Neural crest cell (in vitro differentiated cells): ENCODE measurements at places on chromosomes 7 and 10. TPM values are rescaled to one million over a fixed set of nuclear protein-coding genes. Genes with fewer than 3 reads are reported as not detected.

The SPDYE17 gene
- total RNA-seq: not detected in 2 replicates

The SH2D4B gene
- 0.09 and 0.16 TPM in 2 replicates for total RNA-seq

- DNase-seq: no peak
These were observed 62.4 kb upstream of the WAPL start for GRCh38 chr10:86583983-86584382.

- no peak for DNase-seq
These were observed 89.6 kb downstream of the CACNB2 start for GRCh38 chr10:18229826-18230225.

The PAX4 gene
- total RNA-seq: not detected in 2 replicates

GRCh38 chr7:55912748-55913158, 25.5 kb downstream of the ZNF713 start:
- no peak for DNase-seq

DNA sequence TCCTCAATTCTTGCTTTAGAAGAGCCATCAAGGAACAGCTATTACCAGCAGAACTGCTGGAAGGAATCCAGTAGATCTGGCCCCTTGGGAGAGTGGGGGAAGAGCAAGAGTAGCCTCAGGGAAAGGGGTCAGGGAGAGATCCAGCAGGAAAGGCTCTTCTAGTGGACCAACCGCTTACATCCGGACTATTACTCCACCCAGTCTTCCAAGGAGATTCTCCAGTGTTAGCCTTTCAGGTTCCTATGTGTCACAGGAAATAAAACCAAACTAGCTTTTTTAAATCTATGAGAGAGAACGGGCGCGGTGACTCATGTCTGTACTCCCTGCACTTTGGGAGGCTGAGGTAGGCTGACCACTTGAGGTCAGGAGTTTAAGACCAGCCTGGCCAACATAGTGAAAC, 34.3 kb downstream of the TET1 start:
- no peak for DNase-seq

The GOT1 gene
- total RNA-seq: 30.8 and 37.8 TPM in 2 replicates

GRCh38 chr10:103295374-103296015, 18.6 kb downstream of the INA start:
- DNase-seq: no peak

GRCh38 chr7:32616625-32617024, 121.3 kb downstream of the AVL9 start:
- no peak for DNase-seq

The SDK1 gene
- total RNA-seq: 11.6 and 12.6 TPM in 2 replicates

The SEMA3D gene
- 22.7 and 26.3 TPM in 2 replicates for total RNA-seq

DNA sequence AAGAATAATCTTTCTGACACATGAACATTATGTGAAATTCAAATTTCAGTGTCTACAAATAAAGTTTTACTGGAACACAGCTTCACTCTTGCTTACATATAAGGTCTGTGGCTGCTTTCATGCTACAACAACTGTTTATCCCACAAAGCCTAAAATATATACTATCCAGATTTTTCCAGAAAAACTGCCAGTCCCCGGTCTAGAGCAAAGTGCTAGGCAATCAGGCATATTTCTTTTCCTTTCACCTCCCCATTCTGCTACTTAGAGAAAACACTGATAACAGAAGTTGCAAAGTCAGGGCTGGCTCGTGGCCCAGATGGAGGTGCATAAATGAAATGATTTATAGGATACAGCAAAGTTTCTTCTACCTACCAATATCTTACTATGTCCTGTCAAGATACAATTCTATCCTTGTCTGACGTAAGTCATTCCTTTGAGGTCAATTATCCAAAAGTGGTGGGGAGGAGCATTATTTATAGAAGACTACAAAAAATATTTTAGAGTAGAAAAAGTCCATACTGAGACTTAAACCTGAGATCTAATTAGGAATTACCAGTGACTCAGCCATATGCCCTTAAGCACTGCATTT, 384.1 kb downstream of the NXPH1 start:
- no peak for DNase-seq

DNA sequence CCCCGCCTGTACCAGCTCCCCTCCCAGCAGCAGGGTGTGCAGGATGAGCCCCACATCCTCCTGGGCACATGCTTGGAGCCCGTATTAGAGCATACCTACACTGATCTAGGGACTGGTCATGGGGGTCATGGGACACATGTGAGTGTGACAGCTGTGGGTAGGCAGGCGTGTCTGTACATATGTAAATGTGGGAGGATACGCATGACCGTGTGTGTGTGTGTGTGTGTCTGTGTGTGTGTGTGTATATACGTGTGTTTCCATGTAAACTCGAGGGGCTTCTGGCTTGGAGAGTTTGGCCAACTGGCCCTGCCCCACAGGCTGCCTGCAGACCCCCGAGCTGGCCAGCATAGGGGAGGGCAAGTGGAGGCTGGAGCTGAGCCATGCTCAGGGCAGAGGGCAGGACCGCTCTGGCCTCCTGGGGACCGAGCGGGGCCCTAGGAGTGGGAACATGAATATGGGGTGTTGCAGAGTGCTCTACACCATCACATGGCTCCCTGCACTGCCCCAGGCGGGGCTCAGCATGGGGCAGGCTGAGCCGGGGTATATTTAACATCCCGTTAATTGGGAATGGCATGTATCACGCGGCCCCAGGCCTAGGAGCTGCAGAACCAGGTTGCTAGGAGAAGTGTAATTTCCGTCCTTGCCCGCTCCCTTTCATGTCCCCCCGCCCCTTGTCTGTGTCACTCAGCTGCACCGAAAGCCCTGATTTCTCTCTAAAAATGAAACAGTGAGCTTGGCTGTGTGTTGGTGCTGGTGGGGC, 152.7 kb upstream of the PCBD1 start:
- no peak for DNase-seq

DNA sequence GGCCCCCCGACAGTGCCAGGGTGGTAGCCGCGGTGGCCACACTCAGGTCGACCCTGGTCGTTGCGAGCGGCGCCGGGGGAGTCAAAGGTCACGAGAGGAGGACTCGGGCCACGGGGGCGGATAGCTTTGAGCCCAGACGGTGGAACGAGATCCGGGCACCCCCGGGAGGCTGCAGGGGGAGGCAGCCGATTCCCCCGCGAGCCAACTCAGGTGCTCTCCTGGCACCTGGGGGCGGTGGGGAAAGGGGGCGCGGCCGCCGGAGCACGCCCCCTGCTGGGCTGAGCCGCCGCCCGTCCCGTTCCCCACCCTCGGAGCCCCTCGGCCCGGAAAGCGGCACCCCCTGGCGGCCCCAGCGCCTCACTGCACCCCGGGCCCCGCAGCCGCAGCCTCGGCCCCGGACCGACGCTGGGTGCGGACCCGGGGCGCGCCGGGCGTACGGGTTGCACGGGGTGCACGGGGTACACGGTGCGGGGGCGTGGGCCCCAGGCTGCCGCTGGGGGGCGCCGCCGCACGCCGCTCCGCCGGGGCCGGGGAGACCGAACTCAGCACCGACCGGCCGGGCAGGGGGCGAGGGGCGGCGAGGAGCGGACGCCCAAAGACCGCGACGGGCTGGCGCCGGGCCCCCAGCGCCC, 521 bp upstream of the NYAP1 start:
- peak; percentile 87 for DNase-seq

DNA sequence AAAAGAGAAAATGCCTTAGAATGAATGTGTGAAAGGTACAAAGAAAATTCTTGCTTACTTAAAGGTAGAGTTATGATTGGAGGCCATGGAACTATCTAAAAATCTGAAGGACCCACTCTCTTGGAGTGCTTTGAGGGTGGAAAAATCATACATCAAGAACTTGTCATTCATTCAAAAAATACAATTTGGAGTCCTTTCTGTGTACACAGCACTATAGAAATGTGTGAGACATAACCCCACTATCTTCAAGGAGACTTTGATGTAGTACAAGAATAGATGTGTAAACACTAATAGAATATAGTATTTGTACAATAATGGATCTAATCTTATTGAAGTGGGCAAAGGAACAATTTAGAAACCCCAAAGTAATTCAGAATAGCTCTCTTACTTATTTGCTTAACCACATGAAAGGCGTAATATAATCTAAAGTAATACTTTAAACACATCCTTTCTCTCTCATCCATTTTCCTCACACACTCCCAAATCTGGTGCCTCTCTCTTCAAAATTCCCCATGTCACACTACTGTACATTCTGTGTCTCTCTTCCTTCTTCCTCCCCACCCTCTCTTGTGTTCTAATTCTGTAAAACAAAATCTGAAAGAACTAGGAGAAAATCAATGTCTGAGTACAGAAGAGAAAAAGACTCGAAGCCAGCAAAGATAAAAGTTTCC, 166.7 kb downstream of the DNAJB9 start:
- DNase-seq: no peak

The ZC3HAV1L gene
- 0.16 and 0.44 TPM in 2 replicates for total RNA-seq

The C7orf57 gene
- total RNA-seq: not detected in 2 replicates

The SERPINE1 gene
- total RNA-seq: 0.07 TPM in 1 of 2 replicates, not detected in the other

- no peak for DNase-seq
These were observed 19.5 kb downstream of the LRMDA start for GRCh38 chr10:75450644-75451640.

DNA sequence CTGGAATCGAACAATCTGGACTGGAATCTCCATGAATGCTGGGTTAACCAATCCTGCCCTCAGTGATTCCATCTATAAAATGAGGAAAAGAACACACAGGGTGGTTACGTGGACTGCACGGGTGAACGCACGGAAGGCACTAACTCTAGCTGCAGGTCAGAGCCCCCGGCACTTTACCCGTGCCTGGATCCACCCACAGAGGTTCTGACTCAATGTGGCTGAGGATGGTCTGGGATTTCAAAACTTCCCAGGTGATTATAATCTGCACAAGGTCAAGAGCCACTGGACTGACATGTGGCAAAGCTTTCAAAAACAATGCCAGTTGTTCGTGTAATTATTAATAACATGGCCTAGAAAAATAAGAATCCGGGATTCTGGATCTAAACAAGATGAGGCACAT, 29.2 kb downstream of the KIAA1549 start:
- no peak for DNase-seq

The RNF133 gene
- total RNA-seq: 0.16 TPM in 1 of 2 replicates, not detected in the other
